HT-29 (cell line): ENCODE measurements at places on chromosomes 4 and X.

GRCh38 chr4:78688366-78688765, 87.8 kb upstream of the BMP2K start:
- DNase-seq = no peak

GRCh38 chr4:97152149-97152548, 991.1 kb downstream of the STPG2 start:
- no peak for DNase-seq

DNA sequence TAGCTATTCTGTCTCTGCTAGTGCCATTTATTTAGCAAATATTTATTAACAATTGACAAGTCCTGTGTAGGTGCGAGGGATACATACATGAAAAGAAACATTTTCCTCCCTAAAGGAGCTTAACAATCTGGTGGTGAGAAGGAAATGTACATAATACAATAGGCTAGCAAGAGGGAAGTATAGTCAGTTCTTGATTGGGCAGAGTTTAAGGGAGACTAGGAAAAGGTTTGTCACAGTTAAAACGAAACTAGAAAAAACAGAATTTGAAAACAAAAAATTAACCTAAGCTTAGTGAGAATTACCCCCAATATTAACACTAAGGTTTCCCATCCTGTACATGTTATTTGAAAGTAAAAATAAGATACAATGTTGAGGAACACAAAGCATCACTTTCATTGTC, 8.6 kb upstream of the MAML3 start:
- DNase-seq = no peak

DNA sequence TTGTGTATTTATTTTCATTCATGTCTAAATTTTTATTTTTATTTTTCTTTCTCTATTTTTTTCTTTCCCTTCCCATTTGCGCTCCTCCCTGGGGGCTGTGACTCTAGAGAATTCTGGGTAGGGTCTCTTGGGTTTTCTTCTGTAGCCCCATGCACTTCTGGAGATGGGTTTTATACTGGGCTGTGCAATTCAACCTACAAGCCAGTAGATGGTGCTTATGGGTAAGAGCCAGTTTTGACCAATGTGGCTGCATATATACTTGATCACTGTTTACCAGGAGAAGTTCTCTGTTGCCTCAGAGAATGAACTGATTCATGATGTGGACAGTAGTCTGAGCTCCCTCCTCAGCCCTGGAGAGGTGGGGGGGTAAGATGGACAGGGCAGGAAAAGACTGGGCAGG, 614.6 kb downstream of the PCDH19 start:
- DNase-seq = no peak

- DNase-seq = no peak
Observed at GRCh38 chrX:16914058-16914457, 32.4 kb upstream of the REPS2 start.

- no peak for DNase-seq
Observed at GRCh38 chrX:68115371-68115770, 317.9 kb downstream of the OPHN1 start.

GRCh38 chr4:145938618-145939440, at the start of gene ZNF827:
TSS of gene ZNF827 (minus strand) at chr4:145938823. CDS start at chr4:145938407, 416 bp downstream.
- peak; percentile 77 for DNase-seq

DNA sequence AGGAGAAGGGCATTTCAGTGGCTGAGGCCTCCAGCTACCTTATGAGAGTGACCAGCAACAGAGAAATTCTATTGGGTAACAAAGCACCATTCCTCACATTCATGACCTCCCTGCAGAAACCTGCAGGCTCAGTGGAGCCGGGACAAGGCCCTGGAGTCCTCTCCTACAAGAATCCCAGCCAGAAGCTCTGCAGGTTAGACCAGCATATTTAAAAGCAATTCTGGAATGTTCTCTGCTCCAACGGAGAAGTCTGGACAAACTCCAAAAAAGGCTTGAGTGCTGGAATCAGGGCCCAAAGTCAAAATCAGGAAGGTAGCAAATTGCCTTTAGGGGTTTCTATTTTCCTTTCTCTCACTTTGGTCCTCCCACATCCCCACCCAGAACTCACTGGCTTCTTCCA, 202.9 kb downstream of the SCFD2 start:
- DNase-seq = no peak

DNA sequence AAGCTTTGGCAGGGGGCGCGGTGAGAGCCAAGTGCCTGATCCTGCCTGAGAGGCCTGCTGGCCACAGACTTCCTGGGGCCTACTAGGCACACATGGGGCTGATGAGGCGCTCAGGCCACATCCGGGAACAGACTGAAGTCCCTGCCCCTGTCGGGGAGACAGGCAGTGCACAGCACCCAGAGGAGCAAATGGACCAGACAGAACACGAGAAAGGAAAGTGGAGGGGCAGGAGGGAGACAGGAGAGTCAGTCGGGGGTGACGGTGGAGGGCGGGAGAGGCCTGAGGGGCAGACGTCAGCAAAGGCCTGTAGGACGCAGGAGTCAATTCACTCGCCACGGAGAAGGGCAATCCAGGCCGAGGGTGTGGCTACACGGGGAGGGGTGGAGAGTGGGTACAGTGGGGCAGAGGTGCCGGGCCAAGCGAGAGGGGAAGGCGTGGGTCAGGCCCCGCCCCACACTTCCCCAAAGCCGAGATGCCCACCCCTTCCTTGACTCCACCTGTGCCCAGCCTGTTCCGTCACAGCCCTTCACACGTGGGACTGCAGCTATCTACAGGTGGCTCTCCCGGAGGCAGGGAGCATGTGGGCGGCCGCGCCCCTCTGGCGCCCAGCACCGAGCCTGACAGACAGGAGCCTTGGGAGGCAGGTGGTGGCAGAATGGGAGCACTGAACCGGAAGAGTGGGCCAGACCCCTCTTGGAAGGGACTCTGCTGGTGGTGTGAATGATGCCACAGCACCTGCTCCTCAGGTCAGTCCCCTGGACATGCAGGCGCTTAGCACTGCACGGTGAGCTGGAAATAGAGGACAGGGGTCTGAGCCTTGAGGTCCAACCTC, 20.5 kb downstream of the NOP14 start:
- peak; percentile 22 for DNase-seq

DNA sequence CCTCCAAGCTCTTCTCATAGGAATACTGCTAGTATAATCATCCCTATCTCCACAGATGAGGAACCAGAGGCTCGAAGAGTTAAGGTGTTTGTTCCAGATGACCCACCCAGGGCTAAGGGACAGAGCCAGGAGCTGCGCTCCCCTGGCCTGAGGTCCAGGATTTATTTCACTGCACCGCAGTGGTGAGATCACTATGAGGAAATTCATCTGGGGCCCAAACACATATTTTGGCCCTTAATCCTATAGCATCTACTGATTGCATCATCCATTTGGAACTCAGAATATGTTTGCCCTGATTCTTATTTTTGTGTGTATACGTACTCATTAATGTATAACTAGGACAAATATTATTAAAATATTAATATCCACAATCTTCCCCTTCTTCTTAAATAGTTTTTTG, 100.1 kb upstream of the RBPJ start:
- peak; percentile 10 for DNase-seq

GRCh38 chrX:130746709-130747342, 156.2 kb downstream of the ENOX2 start:
- no peak for DNase-seq

DNA sequence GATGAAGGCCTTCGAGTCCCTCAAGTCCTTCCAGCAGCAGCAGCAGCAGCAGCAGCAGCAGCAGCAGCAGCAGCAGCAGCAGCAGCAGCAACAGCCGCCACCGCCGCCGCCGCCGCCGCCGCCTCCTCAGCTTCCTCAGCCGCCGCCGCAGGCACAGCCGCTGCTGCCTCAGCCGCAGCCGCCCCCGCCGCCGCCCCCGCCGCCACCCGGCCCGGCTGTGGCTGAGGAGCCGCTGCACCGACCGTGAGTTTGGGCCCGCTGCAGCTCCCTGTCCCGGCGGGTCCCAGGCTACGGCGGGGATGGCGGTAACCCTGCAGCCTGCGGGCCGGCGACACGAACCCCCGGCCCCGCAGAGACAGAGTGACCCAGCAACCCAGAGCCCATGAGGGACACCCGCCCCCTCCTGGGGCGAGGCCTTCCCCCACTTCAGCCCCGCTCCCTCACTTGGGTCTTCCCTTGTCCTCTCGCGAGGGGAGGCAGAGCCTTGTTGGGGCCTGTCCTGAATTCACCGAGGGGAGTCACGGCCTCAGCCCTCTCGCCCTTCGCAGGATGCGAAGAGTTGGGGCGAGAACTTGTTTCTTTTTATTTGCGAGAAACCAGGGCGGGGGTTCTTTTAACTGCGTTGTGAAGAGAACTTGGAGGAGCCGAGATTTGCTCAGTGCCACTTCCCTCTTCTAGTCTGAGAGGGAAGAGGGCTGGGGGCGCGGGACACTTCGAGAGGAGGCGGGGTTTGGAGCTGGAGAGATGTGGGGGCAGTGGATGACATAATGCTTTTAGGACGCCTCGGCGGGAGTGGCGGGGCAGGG, 568 bp downstream of the HTT start:
- DNase-seq = peak; percentile 49

DNA sequence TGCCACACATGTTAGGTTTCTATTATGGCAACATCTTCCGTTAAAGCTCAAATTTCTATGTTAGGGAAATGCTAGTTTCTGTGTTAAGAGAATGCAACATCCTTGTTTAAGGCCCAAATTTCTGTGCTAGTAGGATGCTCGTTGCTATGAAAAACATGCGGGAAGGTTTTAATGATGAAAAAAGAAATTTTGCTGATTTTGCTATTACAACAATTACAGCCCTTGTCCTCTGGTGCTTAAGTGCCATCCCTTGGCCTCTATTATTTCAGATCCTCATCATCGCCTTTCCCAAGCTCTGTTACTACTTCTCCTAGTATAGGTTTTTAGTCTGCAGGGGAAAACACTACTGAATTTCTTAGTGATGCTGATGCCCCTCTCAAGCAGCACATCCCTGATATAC, 412.6 kb upstream of the NDST3 start:
- DNase-seq = no peak

DNA sequence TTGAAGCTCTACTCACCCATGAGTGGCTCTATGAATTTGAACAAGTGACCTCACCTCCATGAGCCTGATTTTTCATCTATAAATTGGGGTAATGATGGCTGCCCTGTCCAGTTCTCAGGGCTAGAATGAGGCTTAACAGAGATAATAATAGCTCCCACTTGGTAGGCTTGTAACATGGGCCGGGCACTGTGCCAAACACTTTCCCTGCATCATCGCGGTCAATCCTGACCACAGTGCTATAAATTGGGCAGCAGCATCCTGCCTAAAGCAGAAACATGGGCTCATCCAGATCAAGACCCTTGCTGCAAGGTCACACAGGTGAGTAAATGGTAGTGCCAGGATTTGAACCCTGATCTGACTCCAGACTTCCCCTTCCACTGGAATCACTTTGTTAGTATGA, 12.8 kb downstream of the APLN start:
- DNase-seq = no peak

GRCh38 chr4:138348055-138348454, 105.9 kb upstream of the SLC7A11 start:
- DNase-seq = peak; percentile 83

- no peak for DNase-seq
Observed at GRCh38 chr4:38625508-38625907, 38.5 kb upstream of the KLF3 start.

DNA sequence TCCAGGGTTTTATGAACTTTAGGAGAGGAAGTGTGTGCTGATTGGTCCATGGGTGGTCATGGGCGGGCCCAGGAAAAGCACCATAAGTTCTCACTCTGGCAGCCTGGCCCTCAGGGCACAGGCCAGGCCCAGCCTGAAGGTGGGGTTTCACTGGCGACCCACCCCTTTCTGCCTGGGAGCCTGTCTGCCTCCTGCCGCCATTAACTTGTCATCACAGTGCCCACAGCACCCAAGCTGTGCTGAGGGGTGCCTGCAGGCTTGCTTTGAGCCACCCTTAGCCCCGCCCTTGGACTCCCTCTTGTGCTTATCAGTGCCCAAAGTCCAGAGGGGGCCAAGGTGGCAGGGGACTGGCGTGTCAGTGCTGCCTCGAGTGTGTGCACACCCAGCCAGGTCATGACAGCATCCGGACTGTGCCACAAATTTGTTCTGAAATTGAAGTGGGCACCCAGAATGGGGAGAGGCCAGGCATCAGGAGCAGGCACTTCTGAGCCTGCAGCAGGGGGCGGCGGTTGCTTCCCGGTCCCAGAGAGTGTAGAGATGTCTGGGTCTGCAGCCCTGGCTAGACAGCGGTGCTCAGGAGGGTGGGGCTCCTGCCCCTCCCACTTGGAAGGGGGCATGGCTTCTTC, 455.6 kb downstream of the TMA16 start:
- no peak for DNase-seq

DNA sequence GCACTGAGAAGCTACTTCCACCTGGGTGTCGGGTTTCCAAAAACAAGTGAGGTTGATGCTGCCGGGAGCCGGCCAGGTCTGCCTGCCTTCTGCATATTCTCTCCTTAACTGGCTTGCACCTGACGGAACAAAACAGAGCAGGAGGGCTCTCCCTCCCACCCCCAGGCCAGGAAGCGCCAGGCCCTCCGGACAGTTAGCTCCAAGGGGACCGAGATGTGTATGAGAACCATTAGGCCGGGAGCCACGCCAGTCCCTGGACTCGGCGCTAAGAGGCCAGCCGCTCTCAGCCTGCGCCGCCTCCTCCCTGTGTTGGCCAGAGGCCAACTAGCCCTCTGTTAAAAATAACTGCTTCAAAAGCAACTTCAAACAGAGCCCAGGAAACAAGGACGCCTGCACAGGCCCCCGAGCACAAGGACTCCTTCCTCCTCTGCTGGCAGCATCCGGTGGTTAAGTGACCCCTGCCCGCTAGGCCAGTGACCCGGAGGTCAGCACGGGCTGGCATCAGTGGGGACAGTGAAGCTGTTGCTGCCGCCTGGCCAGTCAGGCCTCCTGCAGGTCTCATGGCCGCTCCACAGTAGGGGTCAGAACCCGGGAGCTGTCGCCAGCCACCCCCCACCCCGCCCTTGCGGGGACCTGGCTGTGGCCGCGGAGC, 107.9 kb downstream of the ABLIM2 start:
- DNase-seq = peak; percentile 19

DNA sequence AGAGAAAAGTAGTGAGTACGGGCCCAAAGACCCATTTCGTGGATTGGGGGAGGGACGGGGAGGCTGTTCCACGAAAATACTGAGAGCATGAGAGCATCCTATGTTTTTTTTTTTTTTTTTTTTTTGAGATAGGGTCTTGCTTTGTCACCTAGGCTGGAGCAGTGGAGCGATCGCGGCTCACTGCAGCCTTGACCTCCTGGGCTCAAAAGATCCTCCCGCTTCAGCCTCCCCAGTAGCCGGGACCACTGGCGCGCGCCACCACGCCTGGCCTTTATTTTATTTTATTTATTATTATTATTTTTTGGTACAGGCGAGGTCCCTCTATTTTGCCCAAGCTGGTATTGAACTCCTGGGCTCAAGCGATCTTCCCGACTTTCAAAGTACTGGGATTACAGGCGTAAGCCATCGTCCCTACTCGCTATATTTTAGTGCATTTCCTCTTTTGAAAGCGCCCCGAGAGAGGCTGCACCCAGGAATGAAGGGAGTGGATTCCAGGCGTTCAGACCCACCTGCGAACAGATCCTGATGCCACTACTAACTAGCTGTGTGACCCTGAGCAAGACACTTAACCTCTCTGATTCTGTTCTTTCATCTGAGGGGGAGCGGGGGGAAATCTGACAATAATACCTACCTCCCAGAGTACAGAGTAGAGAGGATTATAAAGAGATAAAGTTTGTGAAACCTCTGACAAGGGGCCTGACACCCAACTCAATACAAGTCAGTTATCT, 5.4 kb upstream of the MSX1 start:
- DNase-seq = no peak
